ENCODE measurements at places on chromosomes 5 and 9.

GRCh38 chr5:109350537-109351270, 59.1 kb downstream of the PJA2 start:
- no peak for DNase-seq

GRCh38 chr5:149345147-149345891, at the start of gene GRPEL2:
Gene GRPEL2, plus strand, starts transcription at chr5:149345499. Its CDS starts 41 bp downstream, at chr5:149345540.
- peak; percentile 86 for DNase-seq

DNA sequence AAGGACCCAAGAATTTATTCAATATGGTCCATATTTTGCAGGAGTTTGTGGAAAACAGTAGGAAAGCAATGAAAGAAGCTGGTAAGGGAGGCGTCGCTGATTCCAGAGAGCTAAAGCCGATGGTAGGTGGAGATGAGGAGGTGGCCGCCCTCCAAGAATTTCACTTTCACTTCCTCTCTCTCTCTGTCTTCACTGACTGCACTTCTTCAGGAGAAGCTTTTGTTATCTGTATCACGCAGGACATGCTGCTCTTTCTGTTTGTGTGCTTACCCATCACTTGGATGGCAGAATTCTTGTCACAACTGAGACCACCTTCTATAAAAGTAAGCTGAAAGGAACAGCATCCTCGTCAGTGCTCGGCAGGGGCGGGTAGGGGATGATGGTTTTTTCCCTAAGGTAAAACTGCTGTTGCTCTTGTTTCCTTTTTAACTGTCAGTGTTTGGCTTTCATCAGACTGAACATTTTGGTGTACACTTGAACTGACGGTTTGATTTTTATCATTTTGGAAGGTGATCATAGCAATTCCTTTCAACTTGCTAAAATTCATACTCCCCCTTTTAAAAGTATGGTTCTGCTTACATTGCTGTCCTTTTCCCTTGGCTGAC, 62.4 kb upstream of the FSD1L start:
- no peak for DNase-seq

DNA sequence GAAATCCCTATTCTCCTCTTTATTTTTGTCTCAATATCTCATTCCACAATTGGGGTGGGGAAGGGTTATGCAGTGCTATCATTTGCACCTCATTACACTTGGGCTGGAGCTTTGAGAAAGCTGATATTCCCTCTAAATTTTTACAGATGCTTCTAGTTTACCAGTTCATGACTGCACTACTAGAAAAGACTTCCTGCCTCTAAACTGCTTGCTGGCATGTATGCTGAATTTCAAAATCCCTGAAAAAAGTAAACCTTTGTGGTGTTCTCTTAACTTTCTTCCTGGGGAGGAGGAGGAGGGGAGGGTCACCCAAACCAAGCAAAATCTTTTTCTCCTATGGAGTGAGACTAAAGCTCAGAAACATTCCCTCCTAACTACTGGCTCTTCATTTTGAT, 45.1 kb downstream of the BNC2 start:
- no peak for DNase-seq

- DNase-seq = no peak
Measured at GRCh38 chr5:168613996-168614395, 34.8 kb upstream of the PANK3 start.

DNA sequence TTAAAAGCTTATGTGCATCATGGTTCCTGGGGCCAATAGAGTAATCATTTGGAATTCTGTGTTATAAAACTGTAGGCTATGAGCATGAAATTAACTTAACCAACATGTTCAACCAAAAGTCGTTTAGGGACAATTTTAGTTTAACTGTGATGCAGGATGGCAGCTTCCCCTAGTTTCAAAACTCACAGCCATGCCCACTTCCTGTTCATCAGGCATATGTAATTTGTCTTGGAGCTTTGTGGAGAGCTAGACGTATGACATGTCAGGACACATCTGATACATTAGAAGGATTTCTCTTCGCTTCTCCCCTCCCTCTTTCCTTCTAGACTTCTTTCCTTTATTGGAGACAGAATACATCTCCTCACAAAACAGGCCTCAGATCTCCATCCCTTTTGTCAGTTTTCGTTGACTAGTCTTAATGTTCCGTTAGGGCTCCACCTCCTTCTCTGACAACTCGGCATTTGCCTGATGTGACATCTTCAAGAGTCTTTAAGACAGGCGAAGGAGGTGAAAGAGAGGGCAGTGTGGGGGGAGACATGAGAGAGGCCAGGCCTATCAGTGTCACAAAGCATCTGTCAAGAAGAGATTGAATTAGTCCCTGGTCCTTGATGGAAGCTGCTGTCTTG, 176.0 kb downstream of the MSX2 start:
- no peak for DNase-seq

DNA sequence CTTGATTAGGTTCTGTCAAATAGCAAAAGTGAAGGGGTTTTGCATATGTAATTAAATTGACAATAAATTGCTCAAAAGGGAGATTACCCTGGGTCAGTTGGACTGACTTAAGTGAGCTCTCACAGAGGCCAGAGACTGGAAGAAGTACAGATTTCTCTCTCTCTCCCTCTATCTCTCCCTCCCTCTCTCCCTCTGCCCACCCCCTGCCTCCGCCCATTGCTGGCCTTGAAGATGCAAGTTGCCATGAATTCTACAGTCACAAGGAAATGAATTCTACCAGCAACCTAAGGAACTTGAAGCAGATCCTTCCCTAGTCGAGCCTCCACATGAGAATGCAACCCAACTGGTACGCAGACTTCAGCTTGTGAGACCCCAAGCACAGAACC, 119.2 kb downstream of the LPAR1 start:
- no peak for DNase-seq

DNA sequence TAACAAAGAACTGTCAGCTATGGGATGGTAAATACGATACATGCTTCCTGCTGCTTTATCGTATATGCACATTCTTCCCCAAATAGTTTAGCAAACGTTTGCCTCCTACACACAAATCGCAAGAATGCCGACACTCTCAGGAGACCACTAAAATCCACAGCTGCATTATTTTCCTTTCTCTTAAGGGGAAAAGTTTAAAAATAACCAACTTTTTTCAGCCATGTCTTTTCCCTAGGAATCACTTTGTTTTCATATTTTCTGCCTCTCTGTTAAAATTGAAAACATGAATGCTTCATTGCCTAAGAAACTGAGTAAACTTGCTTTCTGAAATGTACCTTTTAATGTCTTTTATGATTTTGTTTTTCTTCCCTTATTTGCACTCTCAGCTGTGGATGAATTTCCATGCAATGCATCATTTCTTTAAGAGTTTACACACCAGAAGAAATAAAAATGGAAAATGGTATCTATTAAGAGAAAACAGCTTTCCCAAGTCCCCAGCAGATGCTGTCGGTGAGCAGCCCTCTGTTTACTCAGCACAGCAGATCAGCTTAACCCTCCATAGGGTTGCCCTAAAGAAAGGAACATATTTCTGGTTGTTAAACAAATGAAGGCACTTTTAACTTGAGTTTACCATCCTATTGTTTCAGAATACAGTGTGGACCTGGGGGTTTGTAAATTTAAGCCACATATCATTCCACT, 66.2 kb downstream of the IZUMO3 start:
- DNase-seq = no peak

- no peak for DNase-seq
Measured at GRCh38 chr9:36598273-36598672, 25.6 kb downstream of the MELK start.

DNA sequence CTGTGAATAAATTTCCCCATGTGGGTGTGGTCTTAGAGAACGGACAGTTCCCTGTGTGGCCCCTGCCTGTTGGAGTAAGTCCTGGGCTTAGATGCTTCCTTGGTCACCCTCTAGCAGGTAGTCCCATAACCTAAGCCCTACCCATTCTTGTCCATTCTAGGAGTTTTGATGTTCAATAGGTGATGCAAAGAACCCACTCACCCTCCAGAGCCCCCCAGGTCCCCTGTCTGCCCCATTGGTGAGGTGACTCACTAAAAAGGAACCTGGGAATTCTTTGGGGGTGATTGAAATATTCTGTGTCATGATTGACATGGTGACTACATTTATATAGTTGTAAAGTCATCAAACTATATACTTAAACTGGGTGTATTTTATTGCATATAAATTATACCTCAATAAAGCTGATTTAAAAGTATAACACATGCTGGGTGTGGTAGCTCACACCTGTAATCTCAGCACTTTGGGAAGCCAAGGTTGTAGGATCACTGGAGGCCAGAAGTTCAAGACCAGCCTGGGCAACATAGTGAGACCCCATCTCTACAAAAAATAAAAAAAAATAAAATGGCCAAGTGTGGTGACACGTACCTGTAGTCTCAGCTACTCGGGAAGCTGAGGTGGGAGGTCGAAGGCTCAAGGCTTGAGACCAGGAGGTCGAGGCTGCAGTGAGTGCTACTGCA, 20.8 kb upstream of the GTF3C5 start:
- no peak for DNase-seq

GRCh38 chr5:127425868-127426267, 91.6 kb upstream of the PRRC1 start:
- no peak for DNase-seq

DNA sequence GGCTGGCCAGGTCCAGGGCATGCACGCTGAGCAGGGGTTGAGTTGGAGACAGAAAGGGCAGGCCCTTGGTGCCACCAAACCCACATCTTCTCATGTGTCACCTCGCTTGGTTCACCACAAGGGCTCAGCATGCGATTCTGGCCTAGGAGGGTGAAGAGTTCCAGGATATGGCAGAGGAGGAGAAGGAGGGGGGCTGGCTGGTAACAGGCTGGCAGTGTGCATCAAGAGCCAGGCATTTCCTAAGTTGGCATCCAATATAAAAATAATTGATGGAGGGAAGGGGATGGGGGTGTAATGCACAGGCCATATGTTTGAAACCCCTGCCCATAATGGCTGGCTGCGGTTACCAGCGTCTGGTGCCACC, 255.6 kb downstream of the NFIB start:
- DNase-seq = no peak

DNA sequence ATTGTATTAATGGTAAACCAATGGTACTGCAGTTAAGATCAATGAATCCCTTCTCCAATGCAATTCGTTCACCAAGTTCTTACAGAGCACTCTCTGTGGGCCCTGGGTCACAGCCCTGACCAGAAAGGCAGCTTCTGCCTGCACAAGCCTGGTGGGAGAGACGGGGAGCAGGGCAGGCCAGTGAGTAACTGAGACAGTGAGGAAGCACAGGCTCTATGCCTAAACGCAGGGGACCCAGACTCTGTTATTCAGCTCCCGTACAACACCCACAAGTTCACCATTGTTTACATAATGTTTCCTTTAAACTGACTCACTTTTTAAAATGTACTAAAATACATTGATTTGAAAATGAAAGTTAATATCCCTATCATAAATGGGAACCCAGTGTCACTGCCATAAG, 40.5 kb upstream of the CTSL start:
- DNase-seq = no peak

DNA sequence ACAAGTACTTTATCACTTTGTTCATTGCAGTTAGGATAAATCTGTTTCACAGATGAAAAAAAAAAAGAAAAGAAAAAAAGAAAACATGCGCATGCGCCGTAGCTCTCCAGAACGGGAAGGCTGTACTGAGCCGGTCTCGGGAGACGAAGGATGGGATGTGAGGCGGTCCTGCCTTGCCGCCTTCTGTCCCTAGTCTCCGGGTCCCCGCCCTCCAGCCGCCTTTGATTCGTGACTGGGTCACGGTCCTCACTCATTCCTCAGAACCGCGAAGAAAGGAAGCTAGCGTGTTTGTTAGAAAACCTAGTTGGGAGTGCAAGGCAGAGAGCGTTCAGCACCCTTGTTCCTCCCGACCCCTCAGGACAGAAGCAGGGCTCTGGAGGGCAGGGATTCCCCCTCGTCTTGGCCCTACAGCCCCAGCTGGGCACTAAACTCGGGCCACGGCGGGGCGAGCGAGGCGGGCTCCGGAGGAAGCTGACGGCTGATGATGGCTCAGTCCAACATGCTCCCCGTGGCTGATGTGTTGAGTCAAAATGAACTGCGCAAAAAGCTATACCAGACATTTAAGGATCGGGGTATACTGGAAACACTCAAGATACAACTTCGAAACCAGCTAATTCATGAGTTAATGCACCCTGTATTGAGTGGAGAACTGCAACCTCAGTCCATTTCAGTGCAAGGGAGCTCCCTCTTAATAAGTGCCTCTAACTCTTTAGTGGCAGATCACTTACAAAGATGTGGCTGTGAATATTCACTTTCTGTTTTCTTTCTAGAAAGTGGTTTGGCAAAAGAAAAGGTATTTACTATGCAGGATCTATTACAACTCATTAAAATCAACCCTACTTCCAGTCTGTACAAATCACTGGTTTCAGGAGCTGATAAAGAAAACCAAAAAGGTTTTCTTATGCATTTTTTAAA, 40.0 kb downstream of the CPLANE1 start:
- DNase-seq = no peak

DNA sequence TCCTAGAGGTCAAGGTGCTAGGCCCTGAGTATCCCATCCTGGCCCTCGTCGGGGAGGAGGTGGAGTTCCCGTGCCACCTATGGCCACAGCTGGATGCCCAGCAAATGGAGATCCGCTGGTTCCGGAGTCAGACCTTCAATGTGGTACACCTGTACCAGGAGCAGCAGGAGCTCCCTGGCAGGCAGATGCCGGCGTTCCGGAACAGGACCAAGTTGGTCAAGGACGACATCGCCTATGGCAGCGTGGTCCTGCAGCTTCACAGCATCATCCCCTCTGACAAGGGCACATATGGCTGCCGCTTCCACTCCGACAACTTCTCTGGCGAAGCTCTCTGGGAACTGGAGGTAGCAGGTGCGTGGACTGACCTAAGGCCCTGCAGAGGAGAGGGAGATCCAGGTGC, 7.9 kb downstream of the BTNL9 start:
- no peak for DNase-seq

- no peak for DNase-seq
Measured at GRCh38 chr5:58544195-58544594, 38.7 kb upstream of the RAB3C start.

DNA sequence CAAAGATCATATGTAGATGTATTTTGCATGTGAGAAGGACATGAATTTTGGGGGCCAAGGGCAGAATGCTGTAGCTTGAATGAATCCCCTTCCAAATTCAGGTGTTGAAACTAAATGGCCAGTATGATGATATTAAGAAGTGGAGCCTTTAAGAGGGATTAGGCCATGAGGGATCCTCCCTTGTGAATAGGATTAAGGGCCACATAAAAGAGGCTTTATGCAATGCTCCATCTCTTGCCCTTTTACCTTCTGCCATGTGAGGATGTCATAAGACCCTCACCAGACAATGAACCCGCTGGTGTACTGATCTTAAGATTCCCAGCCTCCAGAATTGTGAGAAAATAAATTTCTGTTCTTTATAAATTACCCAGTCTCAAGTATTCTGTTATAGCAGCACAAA, 206.1 kb downstream of the YTHDC2 start:
- DNase-seq = no peak

DNA sequence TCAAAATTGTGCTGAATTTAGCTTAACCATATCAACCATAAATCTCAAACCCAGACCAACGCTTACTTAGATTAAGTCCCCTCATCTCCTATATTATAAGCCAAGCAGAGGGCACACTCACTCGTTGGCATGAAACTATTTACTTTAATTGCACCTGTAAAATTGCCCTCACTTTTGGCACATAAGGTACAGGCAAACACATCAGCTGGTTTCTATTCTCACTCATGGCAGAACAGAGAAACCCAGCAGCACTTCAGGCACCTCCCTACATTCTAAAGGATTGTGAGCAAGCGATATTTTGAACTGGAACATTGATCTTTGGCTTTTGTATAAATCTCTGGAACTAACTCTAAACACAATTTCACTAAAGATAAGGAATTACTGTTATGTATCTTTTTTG, 845.6 kb upstream of the CDH6 start:
- DNase-seq = no peak

- DNase-seq = no peak
Measured at GRCh38 chr5:143072734-143073133, 302.6 kb downstream of the ARHGAP26 start.

GRCh38 chr9:128275198-128276007, at the start of gene GOLGA2:
Gene GOLGA2, minus strand, starts transcription at chr9:128276007. Its CDS starts 31 bp downstream, at chr9:128275976.
- DNase-seq = no peak
